Endodermal cell (in vitro differentiated cells): ENCODE measurements at places on chromosomes 3 and 15. TPM values are rescaled to one million over a fixed set of nuclear protein-coding genes. Genes with fewer than 3 reads are reported as not detected.

DNA sequence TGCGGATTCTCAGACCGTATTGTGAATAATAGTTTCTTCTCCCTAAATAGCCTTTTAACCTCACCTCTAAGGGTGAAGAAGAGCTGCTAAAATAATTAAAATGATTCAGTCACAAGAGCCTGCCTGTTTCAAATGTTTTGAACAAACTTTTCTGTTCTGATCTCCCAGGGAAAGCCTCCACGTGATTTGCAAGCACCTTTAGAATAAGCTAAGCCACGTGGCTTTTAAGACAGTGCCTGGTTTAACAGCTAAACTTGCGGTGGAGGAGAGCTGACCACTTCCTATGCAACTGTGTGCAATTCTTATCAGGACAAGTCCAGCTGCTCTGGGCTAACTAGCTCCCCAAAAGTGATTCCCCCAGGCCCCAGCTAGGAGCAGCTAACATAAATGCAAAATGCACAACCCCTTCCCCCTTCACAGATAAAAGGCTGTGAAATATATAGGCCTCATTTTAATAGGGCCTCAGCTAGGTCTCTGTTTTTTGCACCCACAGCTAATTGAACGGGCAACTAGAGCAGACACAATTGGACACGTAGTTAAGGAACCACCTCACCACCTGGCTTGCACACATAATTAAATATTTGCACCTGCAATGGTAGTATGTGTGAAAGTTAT, 401.2 kb upstream of the NR2F2 start:
- DNase-seq = no peak

DNA sequence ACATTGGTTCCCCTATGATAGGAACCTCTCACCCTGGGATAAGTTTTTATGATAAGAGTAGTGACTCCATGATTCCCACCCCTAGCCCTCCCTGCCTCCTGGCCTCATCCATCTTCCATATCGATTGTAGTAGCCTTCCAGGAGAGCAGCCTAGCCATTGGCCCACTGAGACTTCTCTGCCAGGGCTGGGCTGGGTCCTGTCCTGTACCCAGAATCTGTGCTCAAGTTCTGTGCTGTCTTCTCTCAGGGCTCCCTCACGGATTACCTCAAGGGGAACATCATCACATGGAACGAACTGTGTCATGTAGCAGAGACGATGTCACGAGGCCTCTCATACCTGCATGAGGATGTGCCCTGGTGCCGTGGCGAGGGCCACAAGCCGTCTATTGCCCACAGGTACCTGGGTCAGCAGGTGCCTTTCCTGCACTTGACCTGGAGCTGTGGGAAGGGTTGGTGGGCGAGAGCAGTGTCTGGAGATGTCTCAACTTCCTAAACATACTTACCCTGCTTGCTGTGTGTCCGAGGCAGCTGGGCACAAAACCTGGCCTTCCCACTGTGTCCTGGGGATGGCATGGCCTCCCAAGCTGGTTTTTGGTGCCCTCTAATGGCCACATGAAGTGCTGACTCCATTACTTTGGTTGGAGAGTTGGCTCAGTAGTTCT, 16.6 kb upstream of the EXOG start:
- peak; percentile 83 for DNase-seq

- DNase-seq = peak; percentile 60
Observed at GRCh38 chr15:78304216-78305066, 5.0 kb upstream of the SKIC8 start.

NRG4 gene
- 0.95 and 1.3 TPM in 2 replicates for total RNA-seq

DNA sequence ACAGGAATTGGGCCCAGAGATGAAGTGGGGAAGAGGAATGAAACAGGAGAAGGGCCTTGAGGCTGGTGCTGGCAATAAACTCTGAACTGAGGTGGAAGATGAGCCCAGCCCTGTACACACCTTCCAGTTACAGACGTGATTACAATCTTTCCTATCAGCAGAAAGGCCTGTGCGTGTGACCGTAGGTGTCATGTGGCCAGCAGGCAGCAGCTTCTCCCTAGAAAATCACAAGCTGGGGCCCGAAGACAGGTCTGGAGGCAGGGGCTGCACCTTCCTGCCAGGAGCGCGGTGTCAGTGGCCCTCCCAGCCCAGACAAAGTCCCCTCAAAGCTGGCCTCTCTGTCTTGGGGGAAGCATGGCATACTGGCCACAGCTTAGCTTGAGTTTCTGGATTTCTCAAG, 16.7 kb upstream of the PIGZ start:
- no peak for DNase-seq

DNA sequence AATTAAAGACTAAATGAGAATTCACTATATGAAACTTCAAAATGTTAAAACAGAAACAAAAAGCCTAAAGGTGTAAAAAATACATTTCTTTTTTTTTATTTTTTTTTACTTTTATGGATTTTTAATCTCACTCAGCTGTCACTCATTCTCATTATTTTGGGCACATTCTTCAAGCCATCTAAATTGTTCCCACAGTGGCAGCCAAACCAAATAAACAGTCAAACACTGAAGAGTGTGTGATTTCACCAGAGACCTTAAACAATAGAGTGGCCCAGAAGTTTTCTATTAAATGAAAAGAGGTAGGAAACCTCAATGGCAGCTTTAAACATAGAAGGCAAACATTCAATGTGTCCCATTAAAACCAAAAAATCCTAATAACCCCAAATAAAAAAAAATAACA, 616.1 kb downstream of the OTOL1 start:
- DNase-seq = no peak

FANCD2OS gene
- not detected in 3 replicates for total RNA-seq

DNA sequence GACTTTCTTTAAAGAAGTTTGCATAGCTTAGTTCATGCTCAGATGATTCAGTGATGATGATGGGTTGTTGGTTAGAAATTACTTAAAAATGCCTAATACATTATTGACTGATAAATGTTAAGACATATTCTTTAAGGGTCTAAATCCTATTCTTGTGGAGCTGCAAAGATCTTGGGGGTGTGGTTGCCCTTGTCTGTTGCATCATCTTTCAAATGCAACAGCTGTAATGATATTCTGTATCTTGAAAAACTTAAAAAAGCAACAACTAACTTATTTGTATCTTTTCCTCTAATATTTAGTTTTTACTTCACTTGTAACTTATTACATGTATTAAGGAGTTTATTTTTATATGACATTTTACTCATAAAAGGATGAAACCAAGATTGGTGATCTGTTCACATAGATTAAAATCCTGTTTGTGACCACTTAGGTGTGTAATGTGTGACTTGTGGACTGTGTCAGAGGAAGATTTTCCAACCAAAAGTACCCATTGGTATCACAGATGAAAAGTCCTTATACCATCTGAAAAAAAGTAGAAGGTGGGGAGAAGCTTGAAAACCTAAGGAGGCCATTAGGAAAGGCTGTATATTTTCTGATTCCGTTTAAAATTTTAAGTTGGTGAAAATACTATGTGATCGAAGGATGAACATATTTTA, 142.8 kb downstream of the IGF1R start:
- DNase-seq = no peak

GRCh38 chr3:156492801-156493261, 62.1 kb downstream of the SSR3 start:
- no peak for DNase-seq

- no peak for DNase-seq
Observed at GRCh38 chr15:101221902-101222301, 29.9 kb downstream of the CHSY1 start.

ZNF501 gene
- 3.3 to 5.3 TPM (median 4.6 TPM) in 3 replicates for total RNA-seq

DNA sequence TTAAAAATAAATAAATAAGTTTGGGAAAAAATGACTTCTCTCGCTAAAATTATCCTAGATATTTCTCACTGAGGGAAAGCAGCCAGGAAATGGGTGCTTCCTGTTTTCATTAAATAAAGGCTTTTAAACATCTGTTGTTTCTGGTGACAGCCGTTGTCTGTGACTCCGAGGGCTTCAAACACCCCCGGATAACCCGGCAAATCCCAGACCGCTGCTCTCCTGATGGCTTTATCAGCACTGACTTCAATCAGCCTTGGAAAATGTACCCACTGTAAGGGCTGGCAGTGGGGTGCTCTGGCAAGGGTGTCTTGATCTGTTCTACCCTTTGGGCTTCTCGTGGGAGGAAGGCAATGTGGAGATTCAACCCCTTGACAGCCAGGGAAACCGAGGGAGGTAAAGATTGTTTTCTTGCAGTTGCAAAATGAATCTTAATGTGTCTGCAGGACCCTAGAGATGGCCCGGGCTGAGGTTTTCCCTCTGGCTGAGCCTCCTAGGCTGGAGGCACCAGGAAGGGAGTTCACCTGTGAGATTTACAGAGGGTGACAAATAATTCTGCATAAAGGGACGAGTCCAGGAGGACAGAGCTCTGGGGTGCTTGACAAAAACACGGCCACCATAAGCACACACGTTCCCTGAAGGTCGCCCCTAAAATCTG, 33.6 kb upstream of the SEC13 start:
- DNase-seq = no peak

GRCh38 chr3:14861031-14861430, 42.3 kb downstream of the FGD5 start:
- no peak for DNase-seq

GOLGA6L26 gene
- total RNA-seq = not detected in 2 replicates

LHFPL4 gene
- total RNA-seq = 1.1 TPM in 2 replicates

GRCh38 chr15:56236197-56236596, 7.5 kb downstream of the RFX7 start:
- no peak for DNase-seq

DNA sequence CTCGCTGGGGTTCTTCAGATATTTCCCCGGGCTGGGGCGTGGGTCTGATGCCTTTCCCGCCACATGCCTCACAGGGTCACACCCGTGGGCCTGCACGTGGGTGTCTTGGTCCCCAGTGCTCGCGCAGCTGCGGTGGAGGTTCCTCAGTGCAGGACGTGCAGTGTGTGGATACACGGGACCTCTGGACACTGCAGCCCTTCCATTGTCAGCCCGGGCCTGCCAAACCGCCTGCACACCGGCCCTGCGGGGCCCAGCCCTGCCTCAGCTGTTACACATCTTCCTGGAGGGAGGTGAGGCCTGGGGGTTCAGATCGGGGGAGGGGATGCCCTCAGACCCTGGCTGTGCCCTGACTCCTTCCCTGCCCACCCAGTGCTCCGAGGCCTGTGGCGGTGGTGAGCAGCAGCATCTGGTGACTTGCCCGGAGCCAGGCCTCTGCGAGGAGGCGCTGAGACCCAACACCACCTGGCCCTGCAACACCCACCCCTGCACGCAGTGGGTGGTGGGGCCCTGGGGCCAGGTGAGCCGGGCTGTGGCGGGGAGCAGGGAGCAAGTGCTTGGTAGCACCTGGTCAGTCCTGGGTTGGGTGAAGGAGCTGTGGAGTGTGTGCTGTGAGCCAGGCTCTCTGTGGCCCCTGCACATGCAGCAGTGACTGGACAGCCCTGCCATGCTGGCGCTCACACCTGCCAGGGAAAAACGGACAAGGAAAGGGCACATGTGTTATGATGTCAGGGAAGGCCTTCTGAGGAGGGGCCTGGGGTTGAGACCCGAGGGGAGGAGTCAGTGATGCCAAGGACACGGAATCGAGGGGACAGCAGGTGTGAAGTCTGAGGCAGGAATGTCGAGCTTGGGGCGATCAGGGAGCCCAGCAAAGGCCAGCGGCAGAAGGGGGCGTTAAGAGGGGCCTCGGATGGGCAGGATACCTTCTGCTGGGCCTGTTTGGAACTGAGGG, 88.9 kb downstream of the TBC1D2B start:
- no peak for DNase-seq

- no peak for DNase-seq
Observed at GRCh38 chr3:159236321-159236720, 434.5 kb downstream of the MFSD1 start.

ARHGEF26 gene
- total RNA-seq = 5.4 to 13.9 TPM (median 12.4 TPM) in 3 replicates

- DNase-seq = no peak
Observed at GRCh38 chr3:468172-468571, 271.6 kb downstream of the CHL1 start.

GRCh38 chr15:29822684-29823459, 604 bp upstream of the TJP1 start:
- DNase-seq = no peak

- no peak for DNase-seq
Observed at GRCh38 chr3:145581694-145582093, 579.3 kb downstream of the PLOD2 start.

DNA sequence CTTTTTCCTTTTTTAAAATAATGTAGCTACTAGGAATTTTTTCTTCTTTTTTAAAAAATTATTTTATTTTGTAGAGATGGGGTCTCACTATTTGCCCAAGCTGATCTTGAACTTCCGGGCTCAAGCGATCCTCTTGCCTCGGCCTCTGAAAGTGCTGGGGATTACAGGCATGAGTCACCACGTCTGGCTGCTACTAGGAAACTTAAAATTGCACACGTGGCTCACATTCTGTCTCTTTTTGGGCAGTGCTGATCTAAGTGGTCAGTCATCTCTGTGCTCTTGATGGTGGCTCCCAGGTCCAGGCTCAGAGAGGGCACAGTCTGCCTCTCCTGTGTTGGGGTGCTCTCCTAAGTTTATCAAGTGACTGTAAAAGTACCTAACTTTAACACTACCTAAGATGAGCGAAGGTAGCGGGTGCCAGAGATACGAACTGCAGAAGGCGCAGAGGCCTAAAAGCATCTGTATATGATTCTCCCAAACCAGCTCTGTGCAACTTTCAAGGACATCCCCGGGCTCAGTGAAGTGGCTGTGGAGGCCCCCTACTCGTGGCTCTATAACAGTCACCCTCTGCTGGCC, 52.9 kb upstream of the SEC13 start:
- no peak for DNase-seq

DNA sequence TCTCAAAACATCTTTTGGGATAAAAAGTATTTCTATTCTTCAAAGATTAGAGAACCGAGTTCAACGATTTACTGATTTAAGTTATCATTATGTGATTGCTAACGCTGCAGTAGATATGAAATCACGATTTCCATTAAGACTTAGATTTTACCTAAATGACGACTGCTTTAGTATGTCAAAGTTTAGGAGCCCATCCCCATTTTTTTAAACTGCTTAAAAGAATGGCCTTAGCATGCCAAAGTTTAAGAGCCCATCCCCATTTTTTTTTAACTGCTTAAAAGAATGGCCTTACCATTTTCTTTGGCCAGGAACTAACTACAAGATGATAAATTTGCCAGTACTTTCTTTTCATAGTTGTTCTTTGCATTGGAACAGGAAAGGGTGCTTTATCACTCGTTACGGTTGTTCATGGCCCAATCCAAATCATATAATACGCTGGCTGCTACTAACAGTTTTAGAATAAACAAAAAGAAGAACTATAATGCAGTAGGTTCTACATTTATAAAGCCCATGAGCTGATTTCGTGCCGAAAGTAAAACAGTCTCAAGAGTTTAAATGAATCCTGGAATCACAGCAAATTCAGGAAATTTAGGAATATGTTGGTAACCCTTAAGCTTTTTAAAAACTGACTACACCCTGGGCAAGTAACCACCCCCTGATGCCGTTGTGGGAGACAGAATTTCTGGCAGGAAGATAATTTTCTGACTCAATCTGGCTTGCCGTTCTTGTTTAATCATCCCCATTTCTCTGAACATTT, 869 bp upstream of the TSC22D2 start:
- no peak for DNase-seq

SCN11A gene
- total RNA-seq = 0.63 and 0.81 TPM in 2 replicates

GPR176 gene
- 31.1 and 39.3 TPM in 2 replicates for total RNA-seq
